ENCODE measurements at places on chromosomes 2 and 18.
A peak's percentile ranks its signal among the peaks of the same experiment; 100 is the strongest.

DNA sequence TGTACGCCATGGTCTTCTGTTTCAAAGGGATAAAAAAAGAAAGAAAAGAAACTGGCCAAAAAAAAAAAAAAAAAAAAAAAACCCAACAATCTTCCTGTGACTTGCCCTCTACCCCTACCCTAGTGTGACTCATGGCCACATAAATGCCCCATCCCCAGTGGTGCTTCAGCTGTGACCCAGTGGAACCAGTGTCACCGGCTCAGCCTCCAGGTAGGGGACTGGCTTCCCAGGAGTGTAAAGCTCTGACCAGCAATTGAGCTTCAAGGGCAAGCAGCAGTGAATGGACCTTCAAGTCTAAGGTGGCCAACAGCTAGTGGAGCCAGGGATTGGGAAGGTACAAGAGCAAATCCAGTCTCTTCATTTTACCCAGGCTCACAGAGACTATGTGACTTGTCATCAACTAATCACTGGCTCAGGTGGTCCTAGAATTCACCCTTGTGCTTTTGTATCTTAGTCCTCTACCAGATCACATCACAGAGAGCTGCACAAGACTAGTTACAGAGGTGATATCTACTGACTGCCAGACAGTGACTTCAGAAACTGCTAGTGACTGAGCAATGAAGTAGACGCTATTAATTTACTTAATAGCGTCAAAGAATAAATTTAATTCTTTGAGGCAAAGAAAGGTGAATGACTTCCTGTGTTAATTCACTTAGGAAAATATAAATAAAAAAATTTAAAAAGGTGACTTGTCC is 1.3 kb upstream of the TGFBRAP1 start:
- no peak for DNase-seq

- DNase-seq: no peak
These were observed 154.5 kb upstream of the NDUFV2 start for GRCh38 chr18:8948011-8948410.

- DNase-seq: no peak
These were observed 616.8 kb upstream of the VRK2 start for GRCh38 chr2:57429831-57430230.

- DNase-seq: no peak
These were observed 31.4 kb upstream of the KCMF1 start for GRCh38 chr2:84939426-84940087.

DNA sequence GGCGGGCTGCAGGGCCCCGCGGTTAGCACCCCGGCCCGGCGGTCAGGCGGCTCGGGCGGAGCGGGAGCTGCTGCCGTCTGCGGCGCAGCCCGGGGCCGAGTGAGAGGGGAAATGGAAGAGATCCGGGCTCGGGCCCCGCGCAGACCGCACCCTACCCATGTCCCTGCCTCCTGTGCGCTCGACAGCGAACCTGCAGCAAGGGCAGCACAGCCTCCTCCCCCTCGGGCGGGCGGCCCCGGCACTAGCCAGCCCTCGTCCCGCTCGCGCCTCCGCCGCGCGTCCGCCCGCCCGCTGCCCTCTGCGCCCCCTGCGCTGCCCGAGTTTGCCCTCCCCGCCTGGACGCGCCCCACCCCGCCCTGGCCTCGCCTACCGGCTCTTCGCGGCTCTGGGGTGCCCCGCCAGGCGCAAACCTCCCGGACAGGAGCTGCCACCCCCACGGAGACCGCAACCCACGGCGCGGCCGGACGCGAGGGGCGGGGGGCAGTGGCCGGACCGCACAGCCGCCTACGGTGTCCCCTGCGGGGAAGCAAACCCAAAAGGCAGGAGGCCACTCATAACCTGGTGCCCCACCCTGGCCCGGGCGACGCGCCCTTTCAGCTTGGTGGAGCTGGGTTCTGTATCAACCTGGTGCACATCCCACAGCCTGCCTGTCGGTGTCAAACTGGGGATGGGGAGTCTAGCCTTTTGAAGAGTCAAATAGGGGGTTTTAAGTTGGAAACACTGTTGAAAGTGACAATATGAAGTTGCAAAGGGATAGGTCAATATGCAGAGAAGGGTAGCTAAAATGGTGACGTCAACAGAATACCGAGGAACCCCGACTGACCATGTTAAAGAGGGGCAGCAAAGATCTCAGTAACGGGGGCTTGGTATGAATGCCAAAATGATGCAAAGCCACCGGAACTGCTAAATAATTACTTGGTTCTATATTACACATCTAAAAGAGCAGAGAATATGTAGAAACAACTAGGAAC is at the start of gene IHH:
IHH (minus strand) TSS at position 101 of the 971 bp plus-strand sequence. CDS start 454 bp downstream, outside the sequence.
- DNase-seq: peak; percentile 11
